Adipocyte (in vitro differentiated cells): ENCODE measurements at places on chromosomes 7 and 10.

DNA sequence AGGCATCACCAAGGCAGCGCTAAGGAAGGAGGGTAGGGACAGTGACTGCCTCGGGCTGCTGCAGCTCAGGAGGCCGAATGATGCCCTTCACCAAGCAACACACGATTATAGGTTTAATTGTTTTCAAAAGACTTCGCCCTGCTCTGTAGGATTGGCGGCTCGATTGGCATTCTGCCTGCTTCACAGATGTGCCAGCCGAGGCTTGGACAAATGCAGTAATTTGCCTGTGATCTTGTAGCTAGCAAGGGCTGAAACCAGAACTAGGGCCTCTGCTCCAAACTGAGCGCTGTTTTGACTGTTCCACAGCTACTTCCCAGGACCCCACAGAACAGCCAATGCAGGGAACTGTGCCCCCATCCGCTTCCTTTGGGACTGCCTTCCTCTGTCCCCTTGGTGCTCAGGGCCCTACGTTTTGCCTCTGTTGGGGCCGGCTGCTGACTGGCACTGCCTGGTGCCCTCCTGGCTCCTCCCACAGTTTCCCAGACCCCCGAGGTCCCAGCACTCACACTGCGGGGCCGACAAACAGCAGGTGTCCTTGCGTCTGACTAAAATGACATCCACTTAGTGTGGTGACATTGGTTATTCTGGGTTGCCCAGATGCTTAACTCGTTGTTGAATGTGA, 62.6 kb upstream of the EN2 start:
- no peak for DNase-seq

GRCh38 chr7:55591282-55591931, 19.1 kb upstream of the VOPP1 start:
- DNase-seq = no peak

GRCh38 chr7:85561706-85562105, 374.9 kb upstream of the SEMA3D start:
- no peak for DNase-seq

DNA sequence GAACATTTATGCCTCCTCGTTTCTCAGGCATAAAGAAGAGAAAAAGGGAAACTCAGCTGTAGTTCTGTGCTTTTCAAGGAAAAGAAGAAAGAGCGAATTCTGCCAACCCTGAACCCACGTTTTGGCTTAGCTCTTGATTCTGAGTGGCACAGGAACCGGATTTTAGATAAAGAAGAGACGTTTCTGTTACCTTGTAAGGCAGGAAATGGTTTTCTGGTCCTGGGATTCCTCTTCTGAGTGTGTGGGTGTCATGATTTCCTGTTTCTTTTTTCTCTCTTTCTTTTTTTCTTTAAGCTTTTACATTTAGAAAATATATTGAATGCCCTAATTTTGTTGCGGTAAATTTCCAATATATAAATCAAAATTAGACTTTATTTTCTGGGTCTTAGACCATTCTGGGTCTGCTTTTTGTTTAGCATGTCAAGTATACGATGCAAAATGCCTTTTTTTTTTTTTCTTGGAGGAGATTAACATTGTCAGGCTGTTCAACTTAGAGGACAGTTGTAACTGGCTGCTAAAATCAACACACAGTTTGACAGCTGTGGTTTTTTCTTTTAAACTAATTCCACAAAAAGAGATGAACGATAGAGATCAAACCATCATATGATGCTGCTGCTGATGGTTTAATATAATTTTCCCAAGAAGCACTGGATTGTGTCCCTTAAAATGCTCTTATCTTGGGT, 190.8 kb downstream of the GATA3 start:
- DNase-seq = no peak

- DNase-seq = no peak
These were observed 42.7 kb downstream of the NPTX2 start for GRCh38 chr7:98659756-98660155.

- no peak for DNase-seq
These were observed 240.0 kb upstream of the AUTS2 start for GRCh38 chr7:69358163-69358821.

DNA sequence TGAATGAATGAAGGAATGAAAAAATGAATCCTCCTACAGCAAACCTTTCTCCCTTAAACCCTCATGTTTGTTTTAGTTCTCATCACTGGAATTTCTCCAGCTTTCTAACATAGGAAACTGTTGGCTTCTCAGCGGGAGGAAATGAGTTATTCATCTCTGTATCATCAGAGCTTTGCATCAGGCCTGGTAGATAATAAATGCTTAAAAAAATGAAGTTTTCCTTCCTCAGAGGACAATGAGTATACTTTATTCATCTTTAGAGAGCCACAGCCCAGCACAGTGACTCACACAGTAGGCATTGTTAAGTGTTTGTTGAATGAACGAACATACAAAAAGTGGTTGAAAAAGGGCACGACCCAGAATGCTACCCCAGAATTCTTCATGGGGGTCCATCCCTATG, 62.6 kb downstream of the COL13A1 start:
- DNase-seq = peak; percentile 61

- no peak for DNase-seq
These were observed 14.2 kb upstream of the SLC18A3 start for GRCh38 chr10:49595713-49596492.

GRCh38 chr10:26628395-26628794, 69.1 kb upstream of the PDSS1 start:
- no peak for DNase-seq

DNA sequence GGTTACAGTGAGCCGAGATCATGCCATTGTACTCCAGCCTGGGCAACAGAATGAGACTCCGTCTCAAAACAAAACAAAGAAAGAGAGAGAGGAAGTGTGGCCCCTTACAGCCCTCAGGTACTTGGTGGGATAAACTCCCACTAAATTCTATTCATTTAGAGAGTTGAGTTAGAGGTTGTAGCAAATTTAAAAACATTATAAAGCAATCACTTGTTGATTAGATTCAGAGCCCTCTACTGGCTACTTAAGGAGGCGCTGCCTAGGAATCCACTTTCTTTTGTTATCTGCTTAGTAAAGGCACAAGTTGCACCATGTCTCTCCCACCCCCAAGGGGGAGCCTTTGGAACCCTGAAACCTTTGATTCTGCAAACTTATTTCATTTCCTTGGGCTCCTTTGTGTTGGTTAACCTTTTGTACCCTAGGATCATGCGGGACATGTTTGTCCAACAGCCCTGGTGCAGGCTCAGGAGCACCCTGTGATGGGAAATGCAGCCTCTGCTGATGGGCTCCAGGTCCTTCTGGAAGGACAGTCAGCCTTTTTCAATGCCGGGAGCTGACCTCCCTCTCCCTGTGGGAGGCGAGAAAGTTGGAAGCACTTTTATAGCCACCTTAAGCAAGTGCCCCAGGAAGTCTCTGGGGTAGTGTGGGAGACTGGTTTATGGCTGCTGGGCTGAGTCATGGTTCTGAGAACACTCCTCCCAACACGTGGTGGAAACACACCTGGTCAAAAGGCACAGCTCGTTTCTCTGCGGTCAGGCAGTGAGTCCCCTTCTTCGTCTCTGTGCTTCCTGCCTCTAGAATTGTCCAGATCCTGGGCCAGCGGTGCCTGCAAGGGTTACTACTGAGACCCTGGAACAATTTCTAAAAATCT, 2.3 kb downstream of the HKDC1 start:
- DNase-seq = peak; percentile 80

DNA sequence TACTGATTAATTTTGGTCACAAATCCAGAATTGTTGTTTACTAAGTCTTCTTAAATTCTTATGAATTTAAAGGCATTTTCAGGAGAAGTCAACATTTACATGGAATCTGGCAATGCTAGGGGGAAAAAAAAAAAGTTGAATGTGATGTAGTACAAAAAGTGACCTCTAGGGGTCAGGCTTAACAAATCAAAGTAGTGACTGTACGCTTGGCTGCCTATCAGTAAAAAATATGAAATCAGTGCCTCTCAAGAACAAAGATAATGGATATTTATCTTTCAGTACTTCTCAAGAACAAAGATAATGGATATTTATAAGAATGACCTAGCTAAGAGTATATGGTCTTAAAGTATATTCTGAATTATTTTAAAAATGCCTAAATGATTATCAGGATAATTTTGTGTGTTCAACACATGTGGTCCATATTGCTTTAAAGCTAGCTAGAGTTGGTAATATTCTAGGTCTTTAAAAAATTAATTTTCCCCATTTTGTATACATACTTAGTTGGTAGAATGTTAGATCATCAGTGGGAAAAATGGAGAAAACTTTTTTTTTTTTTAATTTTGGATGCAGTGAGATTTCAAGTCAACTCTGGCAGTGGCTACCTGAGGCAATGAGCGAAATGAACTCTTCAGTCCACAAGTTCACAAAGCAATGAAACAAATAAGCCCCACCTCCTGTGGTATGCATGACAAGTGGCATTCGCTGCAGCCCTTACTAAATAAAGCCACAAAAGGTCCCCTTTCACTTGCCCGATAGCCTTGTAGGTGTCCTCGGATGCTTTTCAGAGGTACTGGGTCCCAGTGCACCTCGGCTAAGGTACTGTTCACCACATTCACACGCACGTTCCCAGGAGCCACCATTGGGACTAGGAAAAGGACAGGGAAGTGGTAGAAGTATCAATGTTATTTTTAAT, 51.2 kb upstream of the LAMB4 start:
- DNase-seq = peak; percentile 80

DNA sequence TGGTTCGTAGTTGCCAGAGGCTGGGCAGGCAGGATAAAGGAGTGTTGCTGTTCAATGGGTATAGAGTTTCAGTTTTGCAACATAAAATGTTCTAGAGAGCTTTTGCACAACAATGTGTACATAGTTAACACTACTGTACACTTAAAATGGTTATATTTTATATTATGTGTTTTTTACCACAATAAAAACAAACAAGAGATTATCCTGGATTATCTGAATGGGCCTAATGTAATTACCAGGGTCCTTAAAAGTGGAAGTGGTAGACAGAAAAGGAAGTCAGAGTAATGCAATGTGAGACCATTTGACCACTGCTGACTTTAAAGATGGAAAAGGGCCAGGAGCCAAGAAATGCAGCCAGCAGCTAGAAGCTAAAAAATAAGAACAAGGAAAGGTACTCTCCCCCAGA, 159.7 kb downstream of the SGMS1 start:
- DNase-seq = peak; percentile 50

DNA sequence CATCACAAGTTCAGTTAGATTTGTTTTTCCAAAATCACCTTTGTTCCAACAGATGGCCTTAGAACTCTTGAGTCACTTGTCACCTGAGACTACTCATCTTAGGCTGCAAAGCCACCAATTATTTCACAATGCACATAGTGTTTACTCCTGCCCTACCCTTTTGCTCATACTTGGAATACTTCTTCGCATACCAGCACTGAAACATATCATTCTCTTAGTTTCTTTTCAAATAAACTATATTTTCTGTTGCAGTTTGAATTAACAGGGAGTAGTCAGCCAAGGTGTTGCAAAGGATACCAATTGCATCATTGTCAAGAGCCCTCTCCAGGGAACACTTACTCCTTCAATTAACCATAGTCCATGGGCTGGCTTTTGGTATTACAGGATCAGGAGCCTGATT, 71.0 kb downstream of the CASD1 start:
- DNase-seq = peak; percentile 62

DNA sequence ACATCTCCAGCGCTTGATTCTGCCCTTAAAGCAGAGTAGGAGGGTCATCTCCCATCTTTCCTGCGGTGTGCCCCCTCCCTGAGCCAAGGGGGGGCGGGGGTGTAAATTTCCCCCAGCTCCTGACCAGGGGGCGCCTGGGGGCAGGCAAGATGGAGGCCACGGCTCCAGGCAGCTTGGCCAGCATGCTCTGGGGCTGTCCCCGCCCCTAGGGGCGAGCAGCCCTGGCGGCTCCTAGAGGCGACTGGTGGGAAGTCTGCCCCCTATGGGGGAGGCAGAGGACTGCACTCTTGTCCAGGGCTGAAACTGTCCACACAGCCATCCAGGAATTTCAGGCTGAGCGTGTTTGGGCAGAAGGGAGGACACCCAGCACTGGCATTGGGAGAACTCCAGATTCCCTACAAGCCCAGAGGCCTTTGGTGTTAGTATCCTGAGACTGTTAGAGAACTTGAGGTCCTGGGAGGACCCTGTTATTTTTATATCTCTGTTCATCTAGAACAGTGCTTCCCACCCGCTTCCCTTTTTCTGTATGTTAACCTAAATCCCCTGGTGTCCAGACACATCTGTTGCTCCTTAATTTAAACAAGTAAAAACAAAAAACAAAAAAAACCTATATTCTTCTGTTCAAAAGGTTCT, 4.6 kb downstream of the STRA8 start:
- no peak for DNase-seq

DNA sequence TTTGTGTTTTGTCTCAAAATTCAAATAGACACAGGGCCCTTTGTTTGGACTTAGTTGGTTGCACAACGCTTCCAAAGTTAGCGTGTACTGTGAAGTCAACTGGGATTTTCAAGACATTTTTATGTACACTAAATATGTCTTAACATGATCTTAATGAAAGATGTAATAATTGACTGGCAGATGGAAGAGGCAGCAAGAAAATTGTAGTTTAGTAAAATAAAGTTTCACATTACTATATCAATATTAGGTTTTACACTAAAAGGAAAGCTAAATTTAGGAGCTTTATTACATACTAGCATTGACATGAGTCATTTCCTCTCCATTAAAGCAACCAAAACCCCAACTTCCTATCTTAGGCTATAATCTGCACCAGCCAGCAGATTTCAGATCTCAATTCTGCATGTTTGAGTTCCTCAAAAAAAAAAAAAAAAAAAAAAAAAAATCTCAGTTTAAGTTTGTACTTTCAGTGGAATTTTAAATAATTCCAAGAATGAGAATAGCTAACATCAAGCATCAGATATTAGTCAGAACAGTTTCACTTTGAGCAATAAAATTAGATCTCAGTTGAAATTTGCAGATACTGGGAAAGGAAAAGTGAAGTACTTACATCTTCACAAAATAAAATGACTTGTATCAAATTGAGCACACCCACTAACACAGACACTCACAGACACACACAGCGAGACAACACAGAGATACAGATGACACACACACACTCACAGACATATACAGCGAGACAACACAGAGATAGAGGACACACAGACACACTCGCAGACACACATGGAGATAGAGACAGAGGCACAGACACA, 346.6 kb upstream of the KLF6 start:
- DNase-seq = peak; percentile 86
